ENCODE measurements at places on chromosomes 3 and 15.

GRCh38 chr3:134559591-134559990 lies 73.7 kb downstream of the CEP63 start:
- no peak for DNase-seq

DNA sequence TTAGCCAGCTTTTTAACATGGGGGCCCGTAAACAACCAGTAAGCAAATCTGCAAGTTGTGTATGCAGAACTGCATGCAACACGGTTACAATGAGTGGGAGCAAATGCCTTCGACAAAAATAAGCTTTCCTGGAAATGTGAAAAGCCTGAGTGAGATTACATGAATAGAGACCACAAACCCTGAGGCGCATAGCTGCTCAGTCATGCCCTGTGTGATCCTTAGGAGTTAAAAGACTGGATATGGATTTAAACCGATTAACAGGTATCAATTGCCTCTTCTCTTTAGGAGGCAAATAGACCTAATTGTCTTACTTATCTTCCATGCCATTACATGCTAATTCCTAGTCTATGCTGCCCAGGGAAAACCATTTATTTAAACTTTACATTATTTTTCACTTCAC lies 810.3 kb downstream of the ROBO1 start:
- no peak for DNase-seq

DNA sequence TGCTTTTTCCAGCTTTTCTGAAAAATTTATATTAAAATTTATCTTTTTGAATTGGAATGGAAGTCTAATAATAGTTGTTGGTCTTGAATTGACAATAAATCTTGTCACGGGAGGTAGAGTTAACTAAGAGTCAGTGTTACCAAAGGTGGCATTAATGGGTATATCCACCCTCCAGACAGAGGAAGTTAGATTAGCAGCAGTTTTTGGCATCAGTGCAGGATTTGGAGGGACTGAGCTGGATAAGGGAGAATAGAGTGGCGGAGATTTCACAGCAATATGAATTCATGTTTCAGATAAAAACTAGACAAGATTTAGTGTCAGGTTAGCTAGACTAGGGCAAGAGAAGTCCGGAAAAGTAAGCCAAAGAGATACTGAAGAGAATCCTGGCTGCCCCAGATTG lies 201.3 kb upstream of the ZBTB20 start:
- DNase-seq, result no peak

GRCh38 chr15:38991126-38991525 lies 426.5 kb upstream of the RASGRP1 start:
- DNase-seq, result no peak

DNA sequence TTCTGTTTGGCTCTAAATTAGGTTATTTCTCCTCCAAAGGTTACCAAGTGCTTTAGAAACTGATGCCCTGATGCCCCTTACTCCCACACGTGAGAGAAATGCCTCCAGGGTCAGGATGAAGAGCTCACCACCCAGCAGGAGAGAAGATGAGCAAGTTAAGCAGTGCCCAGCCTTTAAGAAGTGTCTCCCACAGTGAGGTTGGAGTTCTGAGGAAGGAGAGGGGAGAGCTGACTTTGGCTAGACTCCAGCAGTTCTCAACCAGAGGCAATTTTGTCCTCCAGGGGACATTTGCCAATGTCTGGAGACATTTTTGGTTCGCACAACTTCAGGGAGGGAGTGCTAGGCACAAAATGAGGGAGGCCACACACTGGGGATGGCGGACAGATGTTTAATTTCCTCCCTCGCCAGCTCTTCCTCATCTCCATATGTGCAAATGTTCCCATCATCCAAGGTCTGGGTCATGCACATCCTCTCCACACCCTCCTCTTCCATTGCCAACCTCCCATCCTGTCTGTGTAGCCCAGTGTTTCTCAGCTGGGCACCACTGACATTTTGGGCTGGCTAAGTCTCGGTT lies 50.6 kb upstream of the SLC7A14 start:
- no peak for DNase-seq

DNA sequence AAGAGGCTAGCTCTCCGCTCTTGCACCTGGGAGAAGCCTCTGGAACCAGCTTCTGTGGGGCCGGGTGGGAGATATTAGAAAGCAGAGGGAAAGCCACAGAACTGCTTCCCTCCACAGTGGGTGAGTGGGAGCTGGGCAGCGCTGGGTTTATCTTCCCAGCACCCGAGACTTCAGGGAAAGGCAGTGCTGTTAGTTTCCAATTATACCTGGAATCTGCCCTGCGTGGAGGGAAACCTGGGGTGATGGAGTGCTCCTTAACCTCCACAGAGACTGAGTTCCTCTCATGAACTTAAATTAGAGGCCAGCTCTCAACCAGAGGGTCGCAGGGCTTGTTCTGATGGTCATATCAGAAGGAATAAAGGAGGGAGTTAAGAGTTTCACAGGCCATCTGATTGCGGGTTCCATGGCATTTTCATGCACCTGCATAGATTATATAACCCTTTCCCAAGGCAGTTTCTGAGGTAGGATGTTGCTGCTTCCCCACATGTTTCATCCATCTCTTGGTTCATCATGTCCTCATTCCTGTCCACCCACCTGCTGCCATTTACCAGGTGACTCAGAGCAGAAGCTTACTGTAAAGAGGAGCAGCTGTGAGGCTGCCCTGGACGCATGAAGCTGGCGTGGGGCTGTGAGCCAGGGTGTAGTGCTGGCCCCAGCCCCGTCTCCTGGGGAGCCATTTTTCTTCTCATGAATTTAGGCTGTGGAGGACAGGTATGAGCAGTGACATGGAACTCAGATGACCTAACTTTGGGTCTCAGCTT lies 42.5 kb downstream of the CA12 start:
- DNase-seq, result no peak

GRCh38 chr15:20280933-20281463 lies 260.6 kb downstream of the GOLGA6L6 start:
- no peak for DNase-seq

DNA sequence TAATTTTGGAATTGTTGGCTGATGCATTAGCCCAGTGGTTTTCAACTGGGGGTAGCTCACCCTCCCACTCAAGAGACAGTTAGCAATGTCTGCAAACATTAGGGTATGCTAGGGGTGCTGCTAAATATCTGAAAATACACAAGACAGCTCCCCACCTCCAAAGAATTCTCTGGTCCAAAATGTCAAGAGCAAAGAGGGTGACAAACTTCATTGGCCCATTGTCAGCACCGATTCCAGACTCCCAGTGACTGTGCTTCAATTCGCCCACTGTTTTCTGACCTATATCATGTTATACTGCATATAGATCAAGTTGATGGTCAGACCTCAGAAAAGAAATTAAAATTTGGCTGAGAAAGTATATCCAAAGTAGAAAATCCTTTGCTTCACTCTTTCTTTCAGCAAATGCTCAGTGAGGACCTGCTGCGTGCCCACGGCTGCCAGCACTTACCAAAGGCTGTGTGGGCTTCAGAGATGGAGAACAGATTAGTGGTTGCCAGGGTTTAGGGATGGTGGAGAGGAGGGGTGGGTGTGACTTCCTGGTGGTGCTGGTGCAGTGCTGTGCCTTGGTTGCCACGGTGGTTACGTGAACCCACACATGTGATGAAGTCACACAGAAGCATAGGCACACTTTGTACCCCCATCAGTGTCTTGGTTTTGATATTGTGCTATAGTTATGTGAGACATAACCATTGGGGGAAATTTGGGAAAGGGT lies 204.0 kb downstream of the PLCL2 start:
- DNase-seq, result no peak

- no peak for DNase-seq
Measured at GRCh38 chr3:30578479-30578878, 27.9 kb upstream of the TGFBR2 start.

GRCh38 chr3:88991496-88991895 lies 115.9 kb upstream of the EPHA3 start:
- DNase-seq, result no peak

DNA sequence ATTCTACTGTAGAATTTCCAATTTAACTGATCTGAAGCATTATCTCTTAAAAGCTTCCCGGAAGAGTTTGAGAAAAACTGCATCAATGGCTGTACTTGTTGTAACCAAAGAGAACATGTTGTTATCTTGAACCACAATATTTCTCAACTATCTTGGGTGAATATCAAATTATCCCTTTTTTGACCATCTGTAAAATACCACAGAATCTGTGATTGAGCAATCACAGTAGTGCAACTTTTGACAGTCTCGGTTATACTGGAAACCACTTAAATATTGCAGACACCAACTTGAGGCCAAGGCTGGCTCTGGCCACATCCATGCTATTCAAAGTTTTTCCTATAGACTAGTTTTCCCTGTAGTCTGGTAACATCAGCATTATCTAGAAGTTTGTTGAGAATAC lies 842.8 kb upstream of the EPHA6 start:
- DNase-seq, result no peak

GRCh38 chr3:151476344-151477018 lies 15.6 kb upstream of the IGSF10 start:
- DNase-seq, result no peak

DNA sequence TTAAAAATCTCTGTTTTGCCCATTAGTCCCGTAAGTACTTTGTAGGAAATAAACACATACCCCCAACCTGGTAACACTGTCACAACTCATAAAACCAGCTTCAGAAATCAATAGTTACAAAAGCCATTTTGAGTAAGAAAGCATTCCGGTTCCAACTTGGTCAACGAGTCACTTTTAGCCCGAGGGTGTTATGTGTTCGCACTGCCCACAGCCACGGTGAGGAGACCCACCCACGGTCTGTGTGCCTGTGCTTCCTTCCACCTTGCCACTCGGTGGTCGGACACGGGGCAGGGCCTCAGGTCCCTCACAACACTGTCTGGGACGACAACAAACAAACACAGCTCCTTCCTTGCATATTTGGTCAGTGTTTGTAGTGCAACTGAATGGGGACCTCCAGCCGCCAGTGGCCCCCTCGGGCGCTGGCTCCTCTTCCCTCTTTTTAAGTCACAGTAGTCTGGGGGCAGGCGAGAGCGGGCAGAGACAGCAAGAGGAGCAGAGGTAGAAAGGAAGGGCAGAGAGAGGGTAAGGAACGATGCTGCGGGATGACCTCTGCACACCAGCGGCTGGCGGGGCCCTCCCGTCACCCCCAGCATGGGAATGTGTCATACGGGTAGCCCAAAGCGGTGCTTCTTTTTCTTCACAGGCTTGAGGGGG lies 5.2 kb upstream of the MUSTN1 start:
- DNase-seq, result no peak

GRCh38 chr3:100358413-100358812 lies 23.9 kb downstream of the NIT2 start:
- DNase-seq, result no peak

- DNase-seq, result no peak
Measured at GRCh38 chr15:95826412-95827195, 503.9 kb upstream of the NR2F2 start.

GRCh38 chr3:10547413-10547812 lies 42.0 kb upstream of the ATP2B2 start:
- no peak for DNase-seq

Data from GM10248 (cell line).